ENCODE measurements at places on chromosomes 4 and X.

- no peak for DNase-seq
These were observed 493 bp downstream of the TCEAL5 start for GRCh38 chrX:103275947-103276567.

GRCh38 chrX:154540897-154541535 lies 5.6 kb downstream of the G6PD start:
- no peak for DNase-seq

GRCh38 chr4:137420901-137421396 lies 111.3 kb downstream of the PCDH18 start:
- DNase-seq: no peak

- DNase-seq: no peak
These were observed 72.8 kb upstream of the NLRP2B start for GRCh38 chrX:57752866-57753265.

DNA sequence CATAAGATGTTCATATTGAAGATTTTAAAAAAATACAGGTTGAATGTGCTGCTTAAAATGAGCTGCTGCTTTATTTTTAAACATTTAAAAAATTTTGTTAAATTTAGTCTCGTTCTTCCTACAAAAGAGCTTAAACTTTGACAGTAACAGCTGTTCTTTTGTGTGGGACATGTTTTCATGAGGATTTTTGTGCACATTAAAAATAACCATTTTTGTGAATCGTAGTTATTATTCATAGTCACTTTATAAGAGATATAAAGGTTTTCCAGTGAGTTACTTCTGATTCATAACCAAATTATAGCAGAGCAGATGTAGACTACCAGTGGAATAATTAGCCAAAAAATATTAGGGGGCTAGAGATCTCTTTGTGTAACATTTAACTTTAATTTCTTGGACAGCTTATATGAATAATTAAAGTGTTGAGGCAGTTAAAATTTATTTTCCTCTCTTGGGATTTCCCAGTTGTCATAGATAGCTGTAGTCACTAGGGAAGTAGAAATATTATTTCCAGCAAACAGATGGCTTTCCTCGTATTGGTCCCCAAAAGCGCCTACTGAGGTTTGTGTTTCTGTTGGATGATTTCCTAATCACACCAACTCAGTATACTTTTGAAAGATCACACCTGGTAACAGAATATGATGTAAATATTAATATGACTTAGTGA lies 24.2 kb downstream of the RBPJ start:
- no peak for DNase-seq

Data from GM19239 (cell line).